ENCODE measurements at places on chromosomes 1 and 21. TPM values are rescaled to one million over a fixed set of nuclear protein-coding genes. Genes with fewer than 3 reads are reported as not detected.

Gene C4BPB
- total RNA-seq: not detected

Gene FCGR3A
- not detected for total RNA-seq

Gene RER1
- 179 TPM for total RNA-seq

Gene RGS8
- total RNA-seq: not detected

Gene LBR
- total RNA-seq: 119 TPM

Gene GBP6
- not detected for total RNA-seq

Gene TNFRSF18
- total RNA-seq: not detected

Gene RNASEL
- 1.3 TPM for total RNA-seq

Gene SMG5
- total RNA-seq: 82.6 TPM

Gene BACE2
- total RNA-seq: 128 TPM

Gene GPR37L1
- not detected for total RNA-seq

Gene ELOA
- total RNA-seq: 42.6 TPM

Gene CFHR5
- total RNA-seq: not detected

Gene FMO2
- not detected for total RNA-seq

Gene DTL
- total RNA-seq: 26.5 TPM
